ENCODE measurements at places on chromosomes 13 and 19.

DNA sequence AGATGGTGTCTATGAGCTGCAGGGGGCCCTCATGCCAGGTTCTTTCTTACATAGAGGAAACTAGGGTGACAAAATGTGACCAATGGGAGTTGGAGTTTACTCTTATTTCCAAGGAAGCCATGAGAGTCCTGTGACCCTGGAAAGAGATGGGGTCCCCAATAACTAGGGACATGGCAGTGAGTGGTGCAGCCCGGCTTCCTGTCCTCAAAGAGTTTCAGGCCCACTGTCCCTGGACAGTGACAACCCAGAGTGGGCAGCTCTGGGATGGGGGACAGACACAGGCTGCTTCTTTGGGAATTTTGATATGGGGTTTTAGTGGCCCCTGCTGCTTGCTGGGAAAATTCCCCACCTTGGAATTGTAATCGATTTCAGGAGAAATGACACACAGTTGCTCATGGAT lies 8.4 kb upstream of the IGFL1 start:
- no peak for DNase-seq

DNA sequence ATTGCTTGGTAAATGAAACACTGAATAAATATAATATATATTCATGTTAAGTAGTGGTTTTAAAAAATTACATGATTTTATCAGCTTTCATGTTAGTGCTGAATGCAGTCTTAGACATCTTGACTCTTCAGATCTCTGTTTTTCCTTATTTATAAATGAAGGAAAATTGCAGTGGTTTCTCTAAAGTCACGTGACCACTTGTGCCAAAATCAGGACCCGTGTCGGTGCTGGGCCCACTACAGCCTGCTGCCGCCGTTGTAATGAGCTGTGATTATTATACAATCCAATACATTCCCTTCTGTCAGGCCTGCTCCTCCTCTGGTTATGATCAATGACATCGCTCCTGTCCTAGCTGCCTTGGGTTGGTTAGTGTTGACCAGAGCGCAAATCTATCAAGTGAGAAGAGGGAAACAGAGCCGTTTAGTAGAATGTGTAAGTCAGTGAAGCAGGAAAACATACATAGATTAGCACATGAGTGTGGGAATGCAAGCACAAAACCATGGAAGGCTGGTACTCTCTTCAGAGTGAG lies 88.2 kb downstream of the AKAP11 start:
- no peak for DNase-seq

DNA sequence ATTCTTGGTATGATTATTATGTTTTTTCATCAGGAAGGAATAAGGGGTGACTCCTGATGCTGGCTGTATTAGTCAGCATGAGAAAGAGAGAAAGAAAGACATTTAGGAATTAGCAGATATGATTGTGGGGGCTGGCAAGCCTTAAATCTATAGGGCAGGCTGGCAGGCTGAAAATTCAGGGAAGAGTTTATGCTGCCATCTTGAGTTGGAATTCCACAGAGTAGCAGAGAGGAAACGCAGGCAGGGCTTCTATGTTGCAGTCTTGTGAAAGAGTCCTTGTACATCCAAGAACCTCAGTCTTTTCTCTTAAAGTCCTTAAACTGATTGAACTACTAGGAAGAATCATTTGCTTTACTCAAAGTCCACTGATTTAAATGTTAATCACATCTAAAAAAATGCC lies 262.7 kb upstream of the SLC10A2 start:
- no peak for DNase-seq

DNA sequence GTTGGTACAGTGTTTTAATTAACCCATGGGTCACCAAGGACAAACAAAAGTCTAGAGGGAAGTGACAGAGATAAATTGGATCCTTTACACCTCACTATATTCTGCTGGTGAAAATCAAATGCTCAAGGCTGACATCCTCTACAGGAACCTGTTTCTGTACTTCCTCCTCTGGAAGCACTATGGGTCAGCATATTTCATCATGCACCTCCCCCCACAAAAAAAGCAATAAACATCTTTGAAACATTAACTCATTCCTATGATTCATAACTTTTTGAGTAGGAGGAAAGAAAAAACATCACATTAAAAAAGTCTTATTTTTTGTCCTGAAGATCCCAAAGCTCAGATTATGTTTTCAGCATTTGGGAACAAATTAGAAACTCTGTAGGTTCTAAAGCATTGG lies 588.3 kb upstream of the SGCG start:
- DNase-seq: no peak

GRCh38 chr19:33482476-33482875 lies 39.1 kb downstream of the PEPD start:
- peak; percentile 36 for DNase-seq

GRCh38 chr19:40130013-40130412 lies 39.3 kb upstream of the ZNF780A start:
- no peak for DNase-seq

DNA sequence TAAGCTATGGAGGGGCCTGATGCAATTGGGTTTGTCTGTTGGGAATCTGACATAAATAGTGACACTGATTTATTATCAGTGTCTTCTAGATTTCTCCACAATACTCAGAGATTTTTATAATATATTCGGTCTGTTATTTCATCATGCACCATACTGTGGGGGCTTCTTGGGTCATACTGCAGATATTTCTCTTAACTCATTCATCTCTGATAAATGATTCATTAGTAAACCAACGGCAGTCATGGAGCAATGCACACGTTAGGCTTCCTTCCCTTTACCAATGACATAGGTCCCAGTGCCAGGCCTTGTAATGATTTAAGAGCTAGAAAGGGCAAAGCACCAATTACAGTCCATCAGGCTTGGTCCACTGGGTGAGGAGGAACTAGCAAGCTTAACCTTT lies 53.6 kb downstream of the FAM216B start:
- no peak for DNase-seq

DNA sequence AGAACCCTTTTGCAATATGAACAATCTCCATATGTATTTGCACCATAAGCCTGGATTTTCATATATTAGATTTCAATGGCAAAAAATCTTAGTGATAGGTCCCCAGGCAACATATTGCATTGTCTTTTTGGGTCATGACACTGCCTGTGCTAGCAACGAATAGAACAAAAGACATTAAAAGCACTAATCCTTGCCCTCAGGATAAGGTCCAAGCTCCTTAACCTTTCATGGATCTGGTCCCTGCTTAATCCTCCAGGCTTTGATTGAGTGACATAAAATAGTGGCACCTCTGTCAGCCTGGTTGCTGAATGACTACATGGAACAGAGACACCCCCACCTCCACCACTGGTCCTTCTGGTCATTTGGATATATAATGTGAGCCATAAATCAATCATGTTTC lies 134.4 kb downstream of the RBM26 start:
- DNase-seq: no peak

DNA sequence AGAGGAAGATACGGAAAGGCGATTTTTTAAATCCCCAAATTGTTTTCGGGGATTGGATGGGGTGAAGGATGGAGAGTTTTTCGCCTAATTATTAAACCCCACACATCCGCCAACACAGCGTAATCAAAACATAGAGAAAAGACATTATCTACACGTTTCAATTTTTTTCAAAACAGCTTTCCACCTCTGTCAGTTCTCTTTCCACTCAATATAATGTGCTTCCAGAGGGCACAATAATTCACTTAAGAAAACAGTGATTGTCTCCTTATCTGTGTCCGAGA lies 435 bp upstream of the OBI1 start:
- DNase-seq: no peak

DNA sequence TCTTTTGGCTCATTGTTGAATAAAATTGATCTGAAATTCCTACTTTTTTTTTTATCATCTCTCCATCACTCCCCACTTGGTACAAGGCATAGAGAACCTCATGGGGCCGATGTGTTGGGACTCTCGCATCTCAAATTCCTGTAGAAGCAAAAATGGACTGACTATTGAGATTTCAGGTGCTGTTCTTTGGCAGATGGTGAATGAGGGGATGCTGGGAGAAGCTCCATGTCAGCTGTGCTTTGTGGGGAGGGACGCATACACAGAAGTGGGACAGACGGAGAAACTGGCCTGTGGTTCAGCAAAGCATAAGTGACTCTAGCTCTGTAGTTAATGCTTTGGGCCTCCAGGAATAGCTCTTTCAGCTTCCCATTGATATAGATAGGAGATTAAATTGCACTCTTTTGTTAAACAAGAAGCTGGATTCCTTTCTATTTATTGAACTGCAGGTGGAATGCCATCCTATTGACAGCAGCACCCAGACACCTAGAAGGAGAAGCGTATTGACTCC lies 194.5 kb upstream of the RNF113B start:
- no peak for DNase-seq

DNA sequence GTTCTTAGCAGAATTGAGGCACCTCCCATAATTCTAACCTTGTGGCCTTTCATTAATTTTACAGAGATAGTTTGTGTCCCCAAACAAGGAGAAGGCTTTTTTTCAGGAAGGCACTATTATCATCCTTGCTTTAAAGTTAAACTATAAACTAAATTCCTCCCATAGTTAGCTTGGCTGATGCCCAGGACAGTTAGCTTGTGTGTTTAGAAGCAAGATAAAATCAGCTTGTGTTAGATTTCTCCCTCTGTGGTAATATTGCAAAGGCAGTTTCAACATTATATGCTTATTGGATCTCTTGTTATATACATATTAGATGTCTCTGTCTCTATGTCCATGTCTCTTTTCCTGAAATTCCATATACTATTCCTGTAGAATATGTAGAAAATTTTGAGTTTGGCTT lies 342.7 kb downstream of the TBC1D4 start:
- peak; percentile 35 for DNase-seq

- DNase-seq: no peak
Measured at GRCh38 chr13:72229067-72229466, 362.1 kb upstream of the DACH1 start.

GRCh38 chr13:73273745-73274144 lies 214.9 kb downstream of the KLF5 start:
- peak; percentile 76 for DNase-seq

- peak; percentile 83 for DNase-seq
Measured at GRCh38 chr13:46149272-46150133, 32.5 kb downstream of the LCP1 start.

- DNase-seq: no peak
Measured at GRCh38 chr19:4115050-4115817, 8.7 kb downstream of the MAP2K2 start.

DNA sequence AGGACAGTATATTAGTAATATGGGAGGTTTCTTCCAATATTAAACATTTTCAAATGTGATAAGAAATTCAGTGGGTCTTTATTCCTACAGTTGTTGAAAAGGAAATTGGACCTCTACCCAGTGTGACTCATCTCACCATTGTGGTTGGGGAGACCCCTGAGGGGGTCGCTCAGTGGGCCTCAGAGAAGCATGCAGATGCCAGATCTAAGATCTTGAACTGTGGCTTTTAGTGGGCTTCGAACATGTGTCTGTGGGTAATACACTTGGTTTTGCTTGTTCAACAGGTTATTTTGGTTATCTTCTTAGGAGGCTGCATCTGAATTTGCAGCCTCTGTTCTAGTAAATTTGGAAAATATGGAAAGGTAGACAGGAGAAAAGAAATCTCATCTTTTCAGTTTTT lies 132.3 kb downstream of the PCCA start:
- no peak for DNase-seq

DNA sequence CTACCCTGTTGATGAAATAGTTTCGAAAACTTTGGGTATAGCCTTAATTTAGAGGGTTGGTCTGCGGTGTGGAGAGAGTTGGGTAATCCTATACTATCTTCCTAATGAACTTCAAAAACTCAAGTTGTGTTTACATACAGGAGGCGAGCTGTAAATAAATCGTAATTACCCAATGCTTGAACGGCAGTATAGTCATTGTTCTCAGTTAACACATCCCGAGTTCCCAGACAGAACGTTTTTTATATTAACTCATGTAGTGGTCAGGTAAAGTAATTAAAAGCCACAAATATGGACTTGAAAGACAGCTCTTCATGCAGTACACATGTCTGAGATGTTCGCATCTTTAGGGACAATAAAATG lies 1.5 kb downstream of the PDS5B start:
- peak; percentile 48 for DNase-seq

DNA sequence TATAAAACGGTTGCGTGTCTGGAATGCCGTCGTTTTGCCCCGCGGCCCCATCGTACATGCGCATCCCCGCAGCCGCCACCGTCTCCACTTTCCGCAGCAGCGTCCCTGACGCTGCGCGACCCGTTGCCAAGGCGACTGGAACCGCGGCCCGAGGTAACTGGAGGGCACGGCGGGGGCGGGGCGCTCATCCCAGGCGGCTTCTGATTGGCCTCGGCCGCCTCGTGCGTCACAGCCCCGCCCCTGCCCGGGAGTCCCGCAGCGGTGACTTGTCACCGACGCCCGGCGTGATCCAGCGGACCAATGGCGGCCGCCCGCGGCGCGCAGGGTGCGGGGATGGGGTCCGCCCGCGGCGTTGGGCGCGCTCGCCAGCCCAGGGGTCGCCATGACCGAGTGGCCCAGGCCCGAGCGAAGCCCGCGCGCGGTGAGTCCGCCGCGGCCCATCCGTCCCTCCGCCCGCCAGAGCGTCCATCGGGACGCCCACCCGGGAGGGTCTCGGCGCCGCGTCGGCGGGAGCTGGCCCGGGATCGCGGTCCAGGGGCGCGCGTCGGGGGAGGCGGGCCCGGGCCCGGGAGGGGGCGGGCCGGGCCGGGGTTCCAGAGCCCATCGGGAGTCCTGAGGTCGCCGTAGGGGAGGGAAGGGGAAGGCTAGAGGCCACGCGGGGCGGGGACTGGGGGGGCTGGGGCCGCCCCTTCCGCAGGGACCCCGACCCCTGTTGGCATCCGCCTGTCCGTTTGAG lies at the start of gene ZSCAN1:
ZSCAN1 (plus strand) TSS at position 285 of the 736 bp plus-strand sequence. CDS start 3,812 bp downstream, outside the sequence.
- DNase-seq: peak; percentile 81

DNA sequence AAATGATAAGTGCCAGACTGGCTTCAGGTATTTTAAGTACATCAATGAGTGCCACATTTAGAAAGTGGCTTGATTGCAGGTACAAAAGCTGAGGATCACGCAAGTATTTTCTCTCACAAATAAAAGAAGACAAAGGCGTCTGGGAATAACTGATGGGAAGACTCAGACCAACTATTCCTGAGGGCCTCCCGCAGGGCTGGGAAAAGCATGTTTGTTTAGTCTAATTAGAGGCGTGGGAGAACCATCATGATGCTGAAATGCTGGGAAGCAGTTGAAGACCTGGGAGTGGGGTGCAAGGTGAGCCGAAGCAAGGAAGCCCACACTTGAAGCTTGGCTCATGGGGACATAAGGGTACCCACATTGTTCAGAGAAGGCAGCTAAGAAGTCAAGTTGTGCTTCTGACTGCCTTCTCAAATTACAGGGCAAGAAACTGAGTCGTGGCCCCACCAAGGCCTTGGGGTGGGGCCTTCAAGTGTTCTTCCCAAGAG lies 536.0 kb downstream of the MYO16 start:
- no peak for DNase-seq

DNA sequence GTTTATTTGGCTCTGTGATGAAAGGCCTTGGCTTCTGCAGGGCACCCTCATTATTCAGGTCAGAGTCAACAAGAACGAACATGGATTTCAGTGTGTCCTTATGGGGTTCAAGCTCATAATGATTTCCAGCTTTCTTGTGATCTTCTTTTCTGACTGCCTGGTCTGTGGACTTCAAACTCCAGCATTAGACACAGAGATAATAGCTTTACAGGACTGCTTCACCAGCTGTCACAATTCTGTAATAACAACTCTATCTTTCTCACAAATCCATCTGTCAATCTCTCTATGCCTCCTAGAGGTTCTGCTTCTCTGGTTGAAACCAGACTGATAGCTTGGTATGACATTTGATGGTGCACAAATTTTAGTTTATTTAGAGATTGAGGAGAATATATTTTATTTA lies 13.1 kb upstream of the SLITRK6 start:
- no peak for DNase-seq

Measured in astrocyte of the spinal cord (primary cell).